Activated naive CD4-positive, alpha-beta T cell (primary cell): ENCODE measurements at places on chromosomes 7 and 10.

DNA sequence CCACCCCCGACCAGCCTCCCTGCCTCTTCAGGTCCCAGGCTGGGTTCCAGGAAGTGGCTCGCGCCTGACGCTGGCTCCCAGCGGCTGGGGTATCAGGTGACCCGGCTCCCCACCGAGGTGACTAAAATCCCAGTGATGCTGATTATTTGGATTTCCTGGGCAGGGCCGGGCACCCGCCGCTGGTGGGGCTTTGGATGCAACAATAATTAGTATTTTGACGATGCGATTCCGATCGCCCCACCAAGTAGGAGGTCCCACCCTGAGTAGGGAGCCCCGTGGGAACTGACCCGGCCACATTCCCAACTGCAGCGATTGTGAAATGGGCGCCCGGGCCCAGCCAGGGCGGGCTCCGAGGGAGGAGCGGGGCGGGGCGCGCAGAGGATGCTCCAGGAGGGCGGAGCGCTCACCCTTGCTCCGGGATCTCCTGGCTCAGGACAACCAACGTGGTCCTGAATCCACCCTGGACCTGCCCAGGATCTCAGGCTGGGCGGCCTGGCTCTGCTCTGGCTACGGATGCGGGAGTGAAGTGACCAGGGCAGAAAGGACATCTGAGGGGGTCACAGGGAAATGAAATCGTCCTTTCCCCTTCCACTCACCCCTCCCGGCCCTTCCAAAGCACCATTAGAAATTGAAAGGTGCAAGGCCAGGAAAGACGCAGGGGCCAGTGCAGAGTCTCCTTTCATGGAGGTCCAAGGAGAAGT is 32.6 kb downstream of the DUSP5 start:
- no peak for DNase-seq

GRCh38 chr7:17021205-17021604 is 139.4 kb upstream of the AGR3 start:
- no peak for DNase-seq

DNA sequence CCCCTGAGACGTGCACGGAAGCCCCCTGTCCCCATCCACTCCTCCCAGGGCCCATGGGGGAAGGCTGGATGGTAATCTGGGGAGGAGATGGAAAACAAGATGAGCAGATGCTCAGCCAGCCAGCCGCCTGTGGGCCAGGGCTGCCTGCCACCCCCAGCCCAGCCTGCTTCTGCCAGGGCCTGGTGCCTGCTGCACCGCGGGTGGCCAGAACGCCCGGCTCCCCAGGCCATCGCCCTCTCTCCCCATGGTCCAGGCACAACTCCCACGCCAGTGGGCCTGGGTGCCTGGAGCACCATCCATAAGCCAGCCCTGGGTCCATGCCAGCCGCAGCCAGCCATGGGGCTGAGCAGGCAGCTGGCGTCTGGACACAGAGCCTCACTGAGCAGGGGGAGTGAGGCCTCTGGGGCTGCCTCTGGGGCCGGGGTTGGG is 57.2 kb upstream of the ELN start:
- DNase-seq: no peak

DNA sequence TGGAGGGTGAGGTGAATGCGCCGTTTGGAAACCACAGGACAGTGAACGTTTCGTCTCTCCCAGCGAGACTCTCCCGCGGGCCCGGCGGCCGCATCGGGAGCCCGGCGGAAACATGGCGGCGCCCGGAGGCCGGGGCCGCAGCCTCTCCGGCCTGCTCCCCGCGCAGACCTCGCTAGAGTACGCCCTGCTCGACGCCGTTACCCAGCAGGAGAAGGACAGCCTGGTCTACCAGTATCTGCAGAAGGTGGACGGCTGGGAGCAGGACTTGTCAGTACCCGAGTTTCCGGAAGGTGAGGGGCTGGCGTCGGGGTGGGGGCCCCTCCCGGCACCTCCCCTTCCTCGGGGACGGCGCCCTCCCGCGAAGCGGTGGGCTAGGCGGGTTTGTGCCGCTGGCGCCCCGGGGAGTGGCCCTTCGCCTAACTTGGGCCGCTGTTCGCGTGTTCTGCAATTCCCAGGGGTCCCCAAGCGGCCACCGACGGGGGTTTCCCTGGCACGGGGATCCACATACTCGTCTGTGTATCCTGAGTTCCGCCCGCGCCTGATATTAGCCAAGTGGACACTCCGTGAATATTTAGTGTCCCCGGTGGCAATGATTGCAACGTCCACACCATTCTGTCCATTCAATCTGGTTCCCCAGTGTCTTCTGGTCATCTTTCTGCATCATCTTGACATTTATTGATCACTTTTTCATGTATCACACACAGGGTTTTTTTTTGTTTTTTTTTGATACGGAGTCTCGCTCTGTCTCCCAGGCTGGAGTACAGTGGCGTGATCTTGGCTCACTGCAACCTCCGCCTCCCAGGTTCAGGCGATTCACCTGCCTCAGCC is 514 bp downstream of the NHLRC2 start:
- peak; percentile 35 for DNase-seq

DNA sequence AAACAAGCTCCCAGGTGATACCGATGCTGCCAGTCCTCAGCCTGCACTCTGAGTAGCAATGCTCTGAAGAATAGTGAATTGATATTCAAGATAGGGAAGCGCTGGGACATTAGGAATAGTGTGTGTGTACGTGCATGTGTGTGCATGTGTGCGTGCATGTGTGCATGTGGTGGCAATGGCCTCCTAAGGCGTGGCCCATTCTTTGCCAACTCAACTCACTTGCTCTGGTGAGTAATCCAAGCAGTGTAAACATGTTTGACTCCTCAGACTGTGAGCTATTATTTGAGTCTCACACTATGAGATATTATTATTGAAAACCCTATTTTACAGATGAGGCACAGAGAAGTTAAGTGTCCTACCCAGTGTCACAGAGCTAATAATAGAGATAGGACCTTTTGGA is 186.6 kb downstream of the RAB11FIP2 start:
- DNase-seq: no peak

GRCh38 chr7:155234950-155235789 is 62.5 kb upstream of the INSIG1 start:
- DNase-seq: no peak

DNA sequence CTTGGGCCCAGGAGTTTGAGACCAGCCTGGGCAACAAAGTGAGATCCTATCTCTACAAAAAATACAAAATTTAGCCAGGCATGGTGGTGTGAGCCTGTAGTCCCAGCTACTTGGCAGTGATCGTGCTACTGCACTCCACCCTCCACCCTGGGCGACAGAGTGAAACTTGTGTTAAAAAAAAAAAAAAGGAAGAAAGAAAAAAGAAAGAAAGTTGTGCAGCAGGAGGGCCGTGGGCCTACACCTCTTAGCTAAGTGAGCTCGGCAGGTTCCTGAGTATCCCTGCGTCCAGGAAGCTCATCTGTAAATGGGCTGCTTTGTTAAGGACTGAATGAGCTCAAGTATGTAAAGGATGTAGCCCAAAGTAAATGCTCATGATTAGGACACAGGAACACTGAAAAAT is 155.0 kb downstream of the RNF216 start:
- no peak for DNase-seq

GRCh38 chr7:97693586-97693985 is 38.3 kb upstream of the TAC1 start:
- no peak for DNase-seq

DNA sequence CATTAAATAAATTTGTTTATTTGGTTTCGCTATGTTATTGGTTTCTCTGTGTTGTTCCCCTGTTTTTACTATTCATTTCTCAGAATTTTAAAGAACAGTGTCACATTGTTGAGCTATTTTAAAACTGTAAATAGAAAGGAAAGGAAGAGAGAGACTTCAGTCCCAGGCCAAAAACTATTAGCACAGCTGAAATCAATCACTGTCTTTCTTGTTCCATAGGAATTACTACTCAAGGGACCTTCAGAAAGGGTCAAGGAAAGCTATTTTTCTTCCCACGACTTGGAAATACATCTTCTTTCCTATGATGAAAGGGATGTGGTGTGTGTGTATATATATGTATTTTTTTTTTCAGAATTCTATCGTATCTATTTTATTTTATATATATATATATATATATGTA is 29.0 kb upstream of the GNAT3 start:
- no peak for DNase-seq

- no peak for DNase-seq
Observed at GRCh38 chr10:22560913-22561239, 153.5 kb downstream of the PIP4K2A start.

- no peak for DNase-seq
Observed at GRCh38 chr7:51545131-51545530, 228.5 kb upstream of the COBL start.

GRCh38 chr10:132722394-132723329 is 63.3 kb downstream of the NKX6-2 start:
- no peak for DNase-seq

DNA sequence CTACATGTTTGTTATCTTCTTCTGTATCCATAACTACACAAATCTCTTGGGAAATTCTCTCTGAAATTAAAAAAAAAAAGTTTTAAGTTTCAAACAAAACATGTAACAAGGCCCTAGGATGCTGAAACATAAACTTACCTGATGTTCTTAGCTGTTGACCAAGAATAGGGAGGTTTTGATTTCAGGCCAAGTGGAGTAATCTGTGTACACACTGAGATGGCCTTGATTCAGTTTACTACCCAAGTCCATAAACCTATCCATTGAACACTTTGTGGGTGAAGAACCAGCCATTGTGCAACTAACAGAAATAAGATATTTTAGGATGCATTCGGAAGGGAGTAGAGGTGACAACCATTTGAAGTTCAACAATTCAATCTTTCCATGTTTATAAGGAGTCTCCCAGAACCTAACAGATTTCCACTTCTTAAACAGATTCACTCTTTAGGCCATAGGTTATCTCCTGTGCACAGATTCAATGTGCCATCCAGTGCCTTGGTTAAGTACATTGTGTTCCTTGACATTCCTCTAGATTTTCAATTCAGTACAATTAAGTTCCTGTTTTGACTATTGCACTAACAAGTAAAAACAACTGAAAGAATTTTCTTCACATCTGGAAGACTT is 143.1 kb downstream of the CRPPA start:
- DNase-seq: no peak

- no peak for DNase-seq
Observed at GRCh38 chr7:112929421-112929820, 139.2 kb upstream of the TMEM168 start.

DNA sequence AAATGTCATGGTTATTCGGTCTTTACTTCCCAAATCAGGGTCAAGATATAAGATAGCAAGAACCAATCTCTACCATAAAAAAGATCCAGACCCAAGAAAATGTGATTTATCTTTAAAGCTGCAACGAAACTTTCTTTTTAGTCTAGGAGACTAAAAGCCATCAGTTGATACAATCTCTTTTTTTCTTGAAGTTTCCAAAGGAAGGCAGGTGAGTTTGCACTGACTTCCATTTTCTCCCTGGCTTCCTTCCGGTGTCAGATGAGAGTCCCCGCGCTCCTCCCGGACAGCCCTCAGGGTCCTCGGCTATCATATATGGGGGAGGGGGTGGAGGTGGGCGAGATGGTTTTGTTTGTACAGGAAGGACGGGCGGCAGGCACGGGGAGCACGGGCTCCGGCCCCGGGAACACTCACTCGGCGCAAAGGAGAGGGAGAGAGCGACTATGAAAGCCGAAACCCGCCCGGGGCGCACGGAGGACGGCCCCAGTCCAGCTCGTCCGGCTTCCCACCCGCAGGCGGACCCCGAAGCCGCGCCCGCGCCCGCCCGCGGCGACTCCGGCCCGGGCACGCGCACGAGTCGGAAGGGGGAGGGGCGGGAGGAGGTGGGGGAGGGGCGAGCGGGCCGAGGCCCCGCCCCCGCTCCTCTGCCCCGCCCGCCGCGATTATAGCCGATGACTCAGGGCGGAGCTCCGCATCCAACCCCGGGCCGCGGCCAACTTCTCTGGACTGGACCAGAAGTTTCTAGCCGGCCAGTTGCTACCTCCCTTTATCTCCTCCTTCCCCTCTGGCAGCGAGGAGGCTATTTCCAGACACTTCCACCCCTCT is at the start of gene BAG3:
TSS of gene BAG3 (plus strand) at position 689 of the 822 bp plus-strand sequence. CDS start 296 bp downstream, outside the sequence.
- peak; percentile 58 for DNase-seq

DNA sequence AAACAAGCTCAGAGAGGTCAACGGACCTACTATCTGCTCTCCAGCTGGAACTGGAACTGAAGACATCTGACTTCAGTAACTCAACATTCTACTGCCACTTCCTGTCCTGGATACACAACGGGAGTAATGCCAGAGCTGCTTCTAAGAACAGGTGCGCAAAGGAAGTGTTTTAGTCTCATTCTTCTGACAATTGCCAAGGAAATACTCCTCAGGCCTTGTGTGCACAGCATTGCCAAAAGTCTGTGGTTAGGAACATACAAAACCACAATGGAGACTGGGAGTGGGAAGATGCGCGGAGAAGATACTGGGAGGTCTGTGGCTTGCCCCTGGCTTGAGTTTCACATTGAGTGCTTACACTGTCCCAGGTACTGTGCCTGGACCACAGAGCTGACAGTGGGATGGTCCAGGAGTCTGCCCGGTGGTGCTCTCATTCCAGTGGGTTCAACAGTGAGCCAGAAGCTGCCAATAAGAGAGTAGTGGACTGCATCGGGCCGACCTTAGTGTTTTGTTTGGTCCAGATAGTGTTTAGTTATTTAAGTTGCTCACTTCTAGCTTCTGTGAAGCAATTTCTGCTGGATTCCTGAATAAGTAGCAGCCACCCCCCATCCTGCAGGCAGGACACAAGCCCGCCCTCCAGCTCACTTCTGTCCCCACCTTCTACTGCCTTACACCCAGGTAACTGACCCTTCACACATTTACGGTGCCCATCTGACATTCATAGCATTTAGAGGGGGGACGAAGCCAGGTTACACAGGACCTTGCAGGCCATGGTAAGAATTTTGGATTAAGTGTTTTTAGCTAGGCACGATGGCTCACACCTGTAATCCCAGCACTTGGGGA is 10.3 kb downstream of the TBL2 start:
- DNase-seq: no peak

DNA sequence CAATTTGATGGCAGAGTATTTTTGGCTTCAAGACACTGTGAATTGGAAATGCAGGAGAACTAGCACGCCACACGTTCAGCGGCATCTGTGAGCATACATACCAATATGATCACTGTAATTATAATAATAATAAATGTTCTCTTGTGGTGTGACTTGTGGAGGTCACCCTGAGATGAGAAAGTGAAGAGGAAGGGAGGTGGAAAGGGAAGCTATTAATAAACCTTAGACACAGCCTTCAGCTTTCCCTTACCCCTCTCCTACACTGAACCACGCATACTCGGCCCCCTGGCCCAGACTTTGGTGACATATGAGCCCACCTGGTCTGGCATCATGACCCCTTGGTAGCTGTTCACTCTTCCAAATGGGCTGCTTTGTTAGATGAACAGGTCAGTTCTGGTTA is 139.1 kb downstream of the SORCS3 start:
- no peak for DNase-seq

DNA sequence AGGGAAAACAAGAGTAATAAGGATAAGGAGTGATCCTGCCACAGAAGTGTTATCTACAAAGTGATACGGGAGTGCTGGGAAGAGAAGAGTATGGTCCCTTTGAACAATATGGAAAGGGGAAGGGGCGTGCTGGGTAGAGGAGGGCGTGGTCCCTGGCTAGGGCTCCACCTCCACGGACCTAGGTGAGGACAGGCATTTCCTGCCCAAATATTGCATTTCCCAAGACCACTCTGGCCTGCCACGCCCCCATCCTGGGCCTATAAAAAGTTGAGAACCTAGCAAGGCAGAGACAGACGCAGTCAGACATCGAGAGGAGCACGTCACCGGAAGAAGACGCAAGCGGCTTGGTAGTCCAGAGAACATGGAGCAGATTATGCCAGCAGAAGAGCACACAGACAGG is 22.8 kb downstream of the VSTM4 start:
- no peak for DNase-seq
